ENCODE measurements at places on chromosomes 13 and 19.
A peak's percentile ranks its signal among the peaks of the same experiment; 100 is the strongest.

GRCh38 chr19:49818649-49819370 is 721 bp downstream of the MED25 start:
- no peak for DNase-seq

DNA sequence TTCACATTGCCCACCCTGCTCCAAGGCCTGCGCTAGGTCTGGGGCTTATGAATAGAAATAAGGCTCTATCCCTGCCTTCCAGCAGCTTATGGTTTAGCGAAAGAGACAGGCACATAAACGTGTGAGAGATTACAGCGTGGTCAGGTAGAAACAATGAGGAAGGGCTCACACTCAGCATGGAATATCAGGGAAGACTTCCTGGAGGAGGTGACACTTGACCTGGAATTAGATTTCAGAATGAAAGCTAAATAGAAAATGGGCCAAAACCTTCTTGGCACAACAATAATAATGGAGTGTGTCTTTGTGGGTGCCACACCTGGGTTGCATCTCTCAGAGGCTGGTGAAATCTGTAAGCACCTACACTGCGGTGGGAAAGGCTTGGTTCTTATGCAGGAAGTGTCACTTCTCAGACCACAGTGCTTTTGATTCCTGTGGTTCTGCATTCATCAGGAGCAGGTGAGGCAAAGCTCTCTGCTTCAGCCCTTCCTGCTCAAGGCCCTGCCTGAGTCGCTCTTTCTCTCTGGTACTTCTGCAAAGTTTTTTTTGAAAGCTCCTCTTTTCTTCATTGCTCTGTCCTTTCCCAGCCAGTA is 430.3 kb downstream of the ZNF536 start:
- no peak for DNase-seq

DNA sequence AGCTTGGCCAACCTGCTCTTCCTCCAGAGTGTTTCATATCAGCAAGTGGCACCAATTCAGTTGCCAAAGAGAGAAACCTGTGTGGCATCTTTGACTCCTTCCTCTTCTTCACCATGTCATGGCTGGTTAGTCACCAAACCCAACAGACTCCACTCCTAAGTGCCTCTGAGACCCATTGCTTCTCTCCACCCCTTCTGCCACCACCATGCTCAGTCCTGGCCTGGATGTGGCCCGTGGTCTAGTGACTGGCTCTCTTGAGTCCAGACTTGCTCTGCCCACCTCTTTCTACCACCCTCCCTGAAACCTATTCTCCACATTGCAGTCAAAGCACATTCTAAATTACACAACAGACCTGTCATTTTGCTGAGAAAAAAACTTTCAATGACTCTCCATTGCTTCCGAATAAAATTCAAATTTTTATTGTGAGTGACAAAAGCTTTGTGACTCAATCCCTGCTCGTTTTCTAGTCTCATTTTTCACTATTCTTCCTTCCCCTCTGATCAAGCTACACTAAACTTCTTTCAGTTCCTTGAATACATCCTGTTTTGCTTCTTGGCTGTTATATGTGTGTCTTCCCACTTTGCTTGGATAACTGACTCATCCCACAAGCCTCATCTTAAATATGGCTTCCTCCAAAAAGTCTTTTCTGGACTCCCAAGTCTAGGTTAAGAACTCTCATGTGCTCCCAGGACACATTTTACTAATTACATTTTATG is 12.0 kb upstream of the TNFSF11 start:
- DNase-seq, result no peak

- no peak for DNase-seq
Observed at GRCh38 chr19:58218899-58219298, 9.8 kb upstream of the ZNF544 start.

DNA sequence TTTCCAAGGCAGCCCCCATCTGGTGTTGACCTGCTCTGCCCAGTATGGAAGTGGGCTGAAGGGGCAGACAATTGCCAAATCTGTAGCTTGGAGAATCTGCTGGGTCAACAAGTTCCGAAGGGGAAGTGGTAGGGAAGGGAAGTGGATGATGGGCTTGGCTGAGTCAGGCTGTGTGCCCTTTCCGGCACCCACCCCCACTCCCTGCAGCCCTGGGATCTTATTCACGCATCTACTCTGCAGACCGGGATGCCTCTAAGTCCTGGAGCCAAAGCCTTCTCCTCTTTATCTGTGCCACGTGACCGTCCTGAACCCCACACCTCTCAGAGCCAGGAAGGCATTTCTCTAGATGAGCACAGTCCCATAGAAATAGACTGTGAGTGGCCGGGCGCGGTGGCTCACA is 7.5 kb upstream of the C5AR2 start:
- DNase-seq, result peak; percentile 4

GRCh38 chr19:5943045-5943444 is 29.0 kb downstream of the CAPS start:
- DNase-seq, result no peak

DNA sequence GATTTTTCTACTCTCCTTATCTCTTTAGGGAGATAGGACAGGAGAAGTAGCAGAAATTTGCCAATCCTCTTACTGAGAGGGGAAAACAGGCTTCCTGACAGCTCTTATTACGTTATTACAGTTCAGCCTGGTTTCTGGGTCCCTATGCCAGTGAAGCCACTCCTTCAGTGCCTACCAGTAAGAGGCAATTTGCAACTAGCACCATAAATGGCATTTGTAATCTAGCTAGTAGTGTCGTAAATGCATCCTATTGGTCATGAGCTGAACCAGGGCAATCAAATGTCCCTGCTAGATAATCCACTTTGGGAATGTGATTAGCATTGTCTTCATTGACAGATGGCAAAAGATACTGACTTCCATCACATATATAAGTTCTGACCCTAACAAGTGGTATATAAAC is 428.8 kb downstream of the DCT start:
- DNase-seq, result no peak

- no peak for DNase-seq
Observed at GRCh38 chr13:43648733-43649132, 138.0 kb downstream of the ENOX1 start.

GRCh38 chr19:12838886-12839756 is 806 bp downstream of the MAST1 start:
- DNase-seq, result no peak

DNA sequence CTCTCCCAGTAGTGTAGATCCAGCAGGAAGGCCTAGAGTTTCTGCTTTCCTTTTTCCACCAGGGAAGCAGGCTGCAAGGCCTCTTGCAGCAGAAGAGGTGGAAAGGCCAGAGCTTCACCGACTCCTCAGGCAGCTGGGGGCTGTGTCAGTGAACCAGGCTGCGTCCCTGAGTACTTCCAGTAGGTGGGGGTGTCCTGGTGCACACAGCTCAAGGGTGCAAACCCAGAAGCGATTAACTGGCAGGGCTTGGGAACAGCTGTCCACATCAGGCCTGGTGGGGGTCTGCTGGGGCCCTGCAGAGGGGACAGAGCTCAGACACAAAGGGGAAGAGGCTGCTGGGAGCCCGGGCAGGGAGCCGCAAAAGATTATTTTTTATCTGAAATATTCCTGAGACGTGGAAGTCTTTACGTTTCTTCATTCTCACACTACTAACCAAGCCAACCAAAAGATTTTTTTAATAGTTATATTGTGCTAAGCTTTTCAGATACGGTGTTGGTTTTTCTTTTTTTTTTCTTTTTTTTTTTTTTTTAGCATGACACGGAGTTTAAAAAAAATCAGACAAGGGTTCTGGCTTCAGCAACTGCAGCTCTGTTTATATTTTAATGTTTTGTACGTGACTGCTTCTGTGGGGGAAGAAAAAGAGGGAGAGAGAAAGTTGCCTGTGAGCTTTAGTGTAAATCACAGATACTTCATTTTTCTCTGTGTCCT is 11.0 kb downstream of the TSHZ3 start:
- DNase-seq, result no peak

DNA sequence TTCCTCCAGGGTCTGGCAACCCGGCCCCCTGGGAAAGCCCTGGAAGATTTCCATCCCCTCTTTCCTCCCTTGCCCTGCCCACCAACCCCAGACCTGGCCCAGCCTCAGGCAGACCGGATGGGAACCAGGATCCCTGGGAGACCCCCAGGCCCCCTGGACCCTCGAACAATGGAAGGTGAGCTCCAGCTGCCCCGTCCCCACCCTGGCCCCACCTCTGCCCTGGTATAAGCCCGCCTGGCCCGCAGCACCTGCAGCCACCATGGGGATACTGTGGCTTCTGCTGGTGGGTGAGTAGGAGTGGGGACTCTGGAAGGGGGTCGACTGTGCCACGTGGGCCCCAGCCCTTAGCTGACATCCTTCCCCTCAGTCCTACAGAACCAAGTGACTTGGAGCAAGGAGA is 32.4 kb downstream of the HPN start:
- no peak for DNase-seq

All from anterior cingulate cortex (tissue), 58 donors.